Small intestine (tissue), 16 donors: ENCODE measurements at places on chromosomes 7 and 10.

DNA sequence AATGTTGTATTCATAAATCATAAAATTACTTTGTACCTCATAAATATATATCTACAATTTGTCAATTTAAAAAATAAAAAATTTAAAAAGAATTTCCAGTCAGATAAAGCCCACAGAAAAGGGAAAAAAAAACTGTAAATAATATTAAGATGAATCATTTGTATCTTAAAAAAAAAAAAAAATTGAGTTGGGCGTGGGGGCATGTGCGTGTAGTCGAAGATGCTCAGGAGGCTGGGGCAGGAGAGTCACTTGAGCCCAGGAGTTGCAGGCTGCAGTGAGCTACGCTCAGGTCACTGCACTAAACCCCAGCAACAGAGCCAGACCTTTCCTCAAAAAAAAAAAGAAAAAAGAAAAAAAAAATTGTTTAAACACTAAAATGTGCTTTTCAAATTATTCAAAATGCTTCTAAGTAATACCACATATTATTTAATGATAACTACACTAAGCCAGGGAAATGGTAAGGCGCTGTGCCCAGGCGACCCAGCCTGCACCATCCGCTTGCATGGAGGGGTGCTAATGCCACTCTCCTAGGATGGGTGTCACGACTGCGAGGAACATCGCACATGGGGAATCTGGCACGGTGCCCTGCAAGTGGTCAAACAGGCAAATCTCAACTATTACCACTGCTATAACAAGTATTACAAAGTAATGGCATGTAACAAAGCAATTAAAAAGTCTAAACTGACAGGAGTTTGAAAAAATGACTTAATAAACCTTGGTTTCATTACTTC, 15.4 kb downstream of the GLUD1 start:
- DNase-seq: no peak

GRCh38 chr7:54252256-54253035, 289.7 kb upstream of the VSTM2A start:
- no peak for DNase-seq

GRCh38 chr7:135644154-135644553, 18.2 kb upstream of the STMP1 start:
- no peak for DNase-seq

DNA sequence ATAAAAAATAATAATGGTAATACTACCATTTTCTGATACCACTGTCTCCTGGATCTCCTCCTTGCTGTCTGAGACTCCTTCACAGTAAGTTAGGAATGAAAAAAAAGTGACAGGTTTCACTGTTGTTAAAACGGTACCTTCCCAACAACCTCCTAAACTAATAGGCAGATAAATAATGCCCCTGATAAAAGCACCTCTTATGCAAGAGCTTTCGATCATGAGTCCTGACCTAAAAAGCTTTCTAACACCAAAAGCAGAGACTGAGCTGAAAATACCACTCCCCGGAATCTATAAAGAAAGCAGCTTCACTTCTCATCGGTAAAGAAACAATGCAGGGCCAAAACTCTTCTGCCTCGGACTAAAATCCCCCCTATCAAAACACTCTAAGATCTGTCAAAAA, 14.5 kb downstream of the PARD3 start:
- DNase-seq: no peak

DNA sequence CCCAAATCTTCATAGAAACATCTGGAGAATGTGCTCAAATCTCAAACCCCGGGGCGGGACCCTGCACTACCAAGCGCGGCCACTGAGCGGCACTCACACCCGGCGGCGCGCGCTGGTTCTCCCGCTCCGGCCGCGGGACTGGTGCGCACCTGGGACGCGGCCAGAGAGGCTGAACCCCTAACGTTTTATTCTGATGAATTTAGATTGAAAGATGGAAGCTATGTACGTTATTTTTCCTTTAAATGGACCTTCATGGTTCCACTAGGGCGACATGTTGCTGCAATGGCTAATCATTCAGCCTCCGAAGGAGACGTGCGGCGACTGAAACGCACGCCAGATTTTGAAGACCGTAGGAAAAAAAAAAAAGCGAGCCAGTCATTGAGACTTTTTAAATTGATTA, 107.0 kb upstream of the INSIG1 start:
- DNase-seq: peak; percentile 39
